Activated naive CD8-positive, alpha-beta T cell treated with anti-CD3 and anti-CD28 coated beads, Interleukin-2, amount 50 U/mL, for 16 hours (primary cell): ENCODE measurements at places on chromosomes 7 and 10.

DNA sequence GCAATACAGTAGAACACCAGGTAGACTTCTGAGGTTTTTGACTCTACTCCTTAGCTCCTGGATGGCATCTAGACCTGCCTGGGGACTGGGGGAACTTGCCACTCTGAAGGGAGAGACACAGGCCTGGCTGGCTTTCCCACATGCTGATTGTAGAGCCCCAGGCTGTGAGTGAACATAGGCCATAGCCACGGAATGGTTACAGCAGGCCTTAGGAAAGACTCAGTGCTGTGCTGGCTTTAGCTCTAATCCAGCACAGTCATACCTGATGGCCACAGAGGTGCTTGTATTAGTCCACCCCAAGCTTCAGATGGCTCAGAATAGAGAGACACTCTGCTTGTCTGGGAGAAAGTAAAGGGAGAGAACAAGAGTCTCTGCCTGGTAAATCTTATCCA is 35.0 kb upstream of the ARHGAP12 start:
- no peak for DNase-seq

- no peak for DNase-seq
These were observed at the start of gene SOSTDC1 for GRCh38 chr7:16465469-16466361. TSS of gene SOSTDC1 (minus strand) at chr7:16465738. CDS start at chr7:16465668, 70 bp downstream.

DNA sequence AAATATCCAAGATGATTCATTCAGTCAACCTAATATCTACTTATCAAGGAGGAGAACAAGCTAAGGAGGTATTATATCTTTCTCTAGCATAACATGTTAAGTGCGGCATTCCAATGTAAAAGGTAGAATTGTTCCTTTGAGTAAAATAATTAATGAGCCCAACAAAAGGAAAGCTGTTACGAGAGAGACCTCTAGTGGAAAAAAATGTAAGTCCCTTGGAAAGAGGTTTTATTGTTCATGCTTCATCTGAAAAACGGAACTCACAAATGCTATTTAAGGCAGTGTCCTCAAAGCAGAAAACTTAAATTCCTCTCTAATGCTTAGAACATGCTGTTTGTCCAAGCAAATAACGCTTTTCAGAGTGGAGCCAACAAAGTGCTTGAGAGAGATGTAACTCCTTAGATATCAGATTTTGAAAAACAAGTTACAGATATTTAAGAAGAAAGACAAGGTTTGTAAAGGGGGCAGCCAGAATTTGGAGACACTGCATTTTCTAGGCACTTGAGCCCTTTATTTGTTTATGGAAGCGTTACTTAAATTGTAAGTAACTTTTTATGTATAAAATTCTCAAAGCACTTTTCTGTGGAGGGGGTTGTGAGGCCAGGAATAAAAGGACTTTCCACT is 119.9 kb downstream of the TFEC start:
- no peak for DNase-seq

DNA sequence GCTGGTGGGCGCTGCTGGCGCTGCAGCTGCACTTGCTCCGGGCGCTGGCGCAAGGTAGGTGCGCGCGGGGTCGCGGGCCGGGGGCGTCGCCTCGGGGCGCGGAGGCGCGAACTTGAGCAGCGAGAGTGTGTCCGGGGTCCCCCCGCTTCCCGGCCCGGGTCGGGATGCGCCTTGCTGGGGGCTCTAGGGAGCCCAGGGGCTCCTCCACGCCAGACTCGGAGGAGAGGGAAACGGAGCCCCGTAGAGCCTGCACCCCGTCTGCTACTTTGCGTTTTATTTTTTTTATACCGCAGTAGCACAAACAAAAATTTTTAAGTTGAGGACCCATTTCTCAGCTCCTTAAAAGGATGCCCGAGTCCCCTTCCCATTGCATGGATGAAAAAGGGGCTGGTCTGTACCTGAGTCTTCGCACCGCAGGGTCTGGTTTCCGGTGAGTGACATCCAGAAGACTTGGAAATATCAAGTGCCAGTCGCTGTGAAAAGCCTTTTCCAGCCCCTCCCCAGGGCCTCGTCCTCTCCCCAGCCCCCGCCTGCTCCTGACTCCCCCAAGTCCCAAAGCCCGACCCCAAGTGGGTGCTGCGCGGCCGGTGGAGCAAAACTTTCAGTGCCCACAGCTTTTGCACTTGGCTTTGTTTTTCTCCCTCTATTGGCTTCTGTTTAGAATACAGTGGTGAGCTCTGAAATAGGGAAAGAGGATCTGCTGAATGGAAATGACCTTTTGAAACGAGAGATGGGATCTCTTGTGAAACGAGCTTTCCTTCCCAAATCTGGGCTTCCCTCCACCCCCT is 973 bp downstream of the SDK1 start:
- no peak for DNase-seq

DNA sequence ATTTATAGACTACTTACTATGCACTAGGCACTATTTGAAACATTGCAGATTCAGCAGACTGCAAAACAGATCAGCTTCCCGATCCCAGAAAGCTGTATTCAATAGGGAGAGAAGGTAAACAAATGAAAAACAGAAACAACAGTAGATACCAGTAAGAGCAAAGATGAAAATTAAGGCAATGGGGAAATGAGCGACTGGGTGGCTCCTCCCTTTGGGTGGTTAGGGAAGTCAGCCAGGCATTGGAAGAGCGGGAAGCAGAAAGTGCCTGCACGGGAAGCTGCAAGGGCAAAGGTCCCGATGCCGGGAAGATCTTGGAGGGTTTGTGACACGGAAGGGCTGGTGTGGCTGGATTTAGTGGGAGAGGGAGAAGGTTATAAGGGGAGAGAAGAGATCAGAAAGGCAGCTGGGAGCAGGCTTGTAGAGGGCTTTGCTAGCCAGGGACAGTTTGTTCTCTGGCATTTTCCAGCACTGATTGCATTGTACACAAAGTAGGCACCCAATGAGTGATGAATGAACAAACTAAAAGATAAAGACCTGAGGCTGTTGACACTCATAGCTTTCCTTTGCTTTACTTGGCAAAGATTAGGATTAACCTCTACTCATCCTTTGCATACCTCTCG is 67.8 kb downstream of the NAMPT start:
- DNase-seq, result no peak

GRCh38 chr7:151902311-151902710 is 25.4 kb upstream of the PRKAG2 start:
- no peak for DNase-seq

DNA sequence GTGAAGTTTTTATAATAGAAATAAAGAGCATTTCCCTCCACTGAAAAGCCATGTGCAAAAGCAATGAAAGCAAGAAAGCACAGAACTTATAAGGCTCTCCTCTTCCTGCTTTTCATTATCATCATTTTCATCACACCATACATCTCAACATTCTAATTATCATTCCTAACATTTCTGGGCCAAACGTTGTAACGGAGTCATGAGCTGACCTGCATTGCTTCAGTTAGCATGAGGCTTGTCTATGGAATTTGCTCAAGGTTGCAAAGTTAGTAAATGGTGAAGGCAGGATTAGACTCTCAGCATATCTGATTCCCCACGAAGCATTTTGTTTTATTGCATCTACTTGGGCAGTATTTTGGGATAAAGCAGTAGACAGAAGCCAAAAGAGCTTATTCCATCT is 11.4 kb downstream of the SCIN start:
- no peak for DNase-seq

DNA sequence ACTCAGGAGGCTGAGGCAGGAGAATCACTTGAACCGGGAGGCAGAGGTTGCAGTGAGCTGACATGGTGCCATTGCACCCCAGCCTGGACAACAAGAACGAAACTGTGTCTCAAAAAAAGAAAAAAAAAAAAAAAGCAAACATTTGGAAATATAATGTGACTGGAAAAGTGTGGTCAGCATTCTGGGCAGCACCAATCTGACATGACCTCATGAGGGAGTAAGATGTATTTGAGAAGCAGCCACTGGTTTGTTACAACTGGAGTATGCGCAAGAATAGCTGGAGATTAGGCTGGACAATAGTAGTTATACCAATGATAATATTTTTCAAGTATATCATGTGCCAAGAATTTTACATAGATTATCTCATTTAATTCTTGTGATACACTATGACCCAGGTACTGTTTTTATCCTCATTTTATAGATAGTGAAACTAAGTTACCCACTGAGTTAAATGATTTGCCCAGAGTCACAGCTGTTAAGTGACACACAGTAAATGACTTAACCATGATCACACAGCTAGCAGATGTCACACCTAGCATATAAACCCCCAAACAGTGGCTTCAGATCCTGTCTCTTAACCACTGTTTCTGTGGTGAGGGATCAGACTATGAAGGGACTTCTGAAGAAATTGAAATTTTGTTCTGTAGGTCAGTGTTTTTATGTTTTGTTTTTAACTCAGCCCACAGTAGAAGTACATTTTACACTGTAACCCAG is 11.1 kb downstream of the MCU start:
- no peak for DNase-seq

DNA sequence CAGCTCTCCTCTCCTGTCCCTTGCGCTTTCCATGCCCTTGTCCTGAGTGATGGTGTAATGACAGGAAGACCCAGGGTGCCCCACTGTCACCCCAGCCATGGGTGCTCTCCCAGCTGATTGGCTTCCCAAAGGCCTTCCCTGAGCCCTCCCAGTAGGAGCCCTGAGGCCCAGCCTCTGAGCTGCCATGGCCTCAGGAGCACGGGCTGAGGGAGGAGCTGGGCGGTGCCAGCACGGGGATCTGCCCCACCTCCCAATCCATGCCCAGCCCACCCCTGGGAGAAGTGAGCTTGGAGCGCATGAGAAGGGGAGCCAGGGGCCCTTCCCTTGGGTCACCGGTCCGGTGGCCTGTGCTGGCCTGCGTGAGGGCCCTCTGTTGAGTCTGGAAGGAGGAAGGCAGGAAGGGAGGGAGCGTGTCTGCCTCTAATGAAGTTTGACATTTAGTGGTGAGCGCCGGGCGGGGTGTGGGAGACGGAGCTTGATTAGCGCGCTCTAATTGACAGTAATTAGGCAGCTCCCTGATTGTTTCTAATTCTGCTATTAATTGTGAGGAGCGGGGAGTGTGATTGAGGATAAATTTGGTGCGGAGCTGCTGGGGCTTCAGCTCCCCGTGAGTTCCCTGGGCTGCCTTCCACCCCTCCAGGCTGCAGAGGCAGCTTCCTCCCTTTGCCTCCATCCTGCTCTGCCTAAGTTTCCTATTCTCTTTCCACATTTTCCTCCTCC is 28.3 kb downstream of the GBX1 start:
- DNase-seq, result no peak

- no peak for DNase-seq
These were observed 94.3 kb downstream of the PRPF18 start for GRCh38 chr10:13681095-13681494.

DNA sequence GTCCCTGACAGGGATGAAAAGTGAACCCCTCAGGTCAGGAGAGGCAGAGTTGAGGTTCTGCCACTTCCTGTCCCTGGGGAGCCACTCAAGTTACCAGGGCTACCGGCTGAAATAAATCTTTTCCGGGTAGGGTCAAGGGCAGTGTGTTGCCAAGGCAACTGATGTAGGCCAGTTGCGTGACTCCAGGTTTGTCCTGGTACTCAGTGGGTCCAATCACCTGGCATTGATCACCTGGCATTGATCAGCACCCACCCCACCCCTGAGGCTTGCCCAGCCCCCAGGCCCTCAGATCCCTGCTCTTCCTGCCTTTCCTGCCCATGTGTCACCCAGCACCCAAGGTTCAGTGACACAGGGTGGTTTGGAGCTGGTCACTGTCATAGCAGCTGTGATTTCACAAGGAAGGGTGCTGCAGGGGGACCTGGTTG is 5.9 kb downstream of the SAP25 start:
- no peak for DNase-seq

- no peak for DNase-seq
These were observed 11.8 kb upstream of the TFAM start for GRCh38 chr10:58373442-58373827.

- no peak for DNase-seq
These were observed 56.1 kb upstream of the ARID5B start for GRCh38 chr10:61845196-61845949.

DNA sequence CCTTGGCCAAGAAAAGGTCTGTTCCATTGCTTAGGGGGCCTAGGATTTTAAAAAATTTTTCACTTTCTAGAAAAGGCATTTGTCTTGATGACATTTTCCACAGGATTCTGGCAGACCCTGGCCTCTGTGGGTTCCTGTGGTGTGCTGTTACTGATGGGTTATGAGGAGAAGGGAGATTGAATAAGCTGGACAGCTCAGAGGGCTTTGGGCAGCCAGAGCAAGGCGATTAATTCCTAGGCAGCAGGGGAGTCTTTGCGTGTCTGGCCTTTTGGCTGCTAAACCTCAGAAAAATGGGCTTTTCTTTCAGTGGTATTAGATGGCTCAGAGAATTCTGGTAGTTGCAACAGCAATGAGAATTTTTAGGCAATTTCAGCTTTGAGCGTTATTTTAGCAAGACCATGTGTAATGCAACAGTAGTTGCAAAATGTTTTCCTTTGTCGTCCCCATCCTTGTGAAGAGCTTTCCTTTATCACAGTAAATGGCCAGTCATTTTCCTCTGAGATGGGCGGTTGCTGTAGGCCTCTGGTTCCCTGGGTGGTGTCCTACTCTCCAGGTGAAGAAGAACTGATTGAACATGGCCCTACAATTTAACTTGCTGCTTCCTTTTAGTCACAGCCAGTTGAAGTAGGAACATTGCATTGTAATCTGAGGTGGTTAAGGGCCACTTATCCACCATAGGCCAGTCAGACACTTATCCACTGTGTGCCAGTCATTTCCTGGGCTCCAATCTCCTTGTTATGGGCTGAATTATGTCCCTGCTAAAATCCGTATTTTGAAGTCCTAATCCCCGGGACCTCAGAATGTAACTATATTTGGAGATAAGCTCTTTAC is 43.2 kb downstream of the SH2D4B start:
- DNase-seq, result no peak

GRCh38 chr10:26046073-26046700 is 112.2 kb downstream of the MYO3A start:
- no peak for DNase-seq

DNA sequence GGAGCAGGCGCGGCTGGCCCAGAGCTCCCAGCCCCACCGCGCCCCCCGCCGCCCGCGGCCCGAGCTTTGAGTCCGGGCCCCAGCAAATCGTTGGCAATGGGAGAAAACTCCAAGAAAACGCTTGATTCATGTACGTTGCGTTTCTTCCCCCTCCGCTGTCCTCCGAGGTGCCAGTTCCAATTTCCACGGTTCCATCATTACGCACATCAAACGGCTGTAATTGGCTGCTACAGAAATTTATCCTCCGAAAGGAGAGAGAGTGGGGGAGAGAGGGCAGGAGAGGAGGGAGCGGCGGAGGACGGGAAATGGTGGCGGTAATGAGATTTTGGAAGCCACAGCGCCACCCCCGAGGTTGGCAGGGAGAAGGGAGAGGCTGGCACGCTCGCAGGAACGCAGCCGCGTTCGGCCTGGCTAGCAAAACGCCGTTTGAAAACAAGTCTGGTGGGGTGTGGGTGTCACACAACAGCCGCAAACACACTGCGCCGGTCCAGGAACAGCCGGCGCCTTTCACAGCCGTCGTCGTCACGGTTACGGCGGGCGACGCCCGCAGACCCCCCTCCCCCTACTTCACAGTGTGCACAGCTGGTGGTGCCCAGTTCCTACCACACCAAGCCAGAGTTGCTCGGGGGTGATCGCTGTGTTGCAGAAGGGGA is 57.5 kb downstream of the UNCX start:
- no peak for DNase-seq
